ENCODE measurements at places on chromosomes 4 and X.
A peak's percentile ranks its signal among the peaks of the same experiment; 100 is the strongest.

DNA sequence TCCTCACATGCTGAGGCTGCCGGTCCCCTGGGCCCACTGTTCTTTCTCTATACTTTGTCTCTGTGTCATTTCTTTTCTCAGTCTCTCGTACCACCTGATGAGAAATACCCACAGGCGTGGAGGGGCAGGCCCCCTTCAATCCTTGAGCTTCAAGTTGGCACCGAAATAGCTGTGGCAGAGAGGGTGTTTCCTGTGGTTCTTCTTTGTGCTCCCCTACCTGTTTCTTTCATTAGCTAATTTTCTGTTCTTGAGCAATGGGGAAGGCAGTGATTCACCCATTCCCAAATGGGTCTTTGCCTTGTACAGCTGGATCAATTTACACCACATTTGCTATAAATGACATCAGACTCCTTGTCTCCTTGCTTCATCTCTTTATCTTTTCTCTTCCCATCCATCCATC, 2.1 kb upstream of the CYSLTR1 start:
- DNase-seq, result no peak

DNA sequence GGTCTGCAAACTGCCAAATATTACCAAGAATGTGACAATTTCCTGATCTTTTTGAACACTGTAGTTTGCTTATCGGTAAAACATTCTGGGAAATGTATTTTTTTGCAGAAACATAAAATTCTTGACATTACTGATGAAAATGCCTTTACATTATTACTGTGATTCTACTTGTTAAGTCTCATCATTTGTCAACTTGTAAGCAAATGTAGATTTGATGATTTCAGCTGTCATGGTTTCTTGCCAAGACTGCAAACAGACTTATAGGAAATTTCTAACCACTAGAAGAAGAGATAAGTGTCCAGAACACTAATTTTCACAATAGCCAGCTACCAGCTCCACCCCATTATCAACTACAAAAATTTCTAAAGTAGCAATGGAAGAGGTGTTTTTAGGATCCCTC, 560.4 kb downstream of the STPG2 start:
- DNase-seq, result no peak

- DNase-seq, result no peak
Observed at GRCh38 chr4:173535165-173535902, 5.3 kb upstream of the HAND2 start.

DNA sequence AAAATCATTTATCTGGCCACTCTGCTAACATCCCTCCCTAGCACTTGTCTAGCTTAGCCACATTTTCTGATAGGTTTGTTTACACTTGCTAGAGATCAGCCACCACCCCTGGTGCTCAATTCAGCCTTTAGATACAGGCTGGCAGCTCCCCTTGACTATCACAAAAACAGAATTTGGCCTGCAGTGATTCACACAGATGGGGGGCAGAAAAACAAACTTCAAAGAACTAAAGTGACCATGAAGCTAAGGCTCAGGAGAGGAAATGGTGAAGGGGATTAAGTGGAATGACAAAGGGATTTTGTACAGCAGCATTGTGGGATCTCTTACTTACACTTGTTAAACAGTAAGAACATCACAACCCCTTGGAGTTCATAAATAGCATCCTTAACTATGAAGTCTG, 1718.0 kb upstream of the PCDH7 start:
- no peak for DNase-seq

- no peak for DNase-seq
Observed at GRCh38 chr4:152434011-152434410, 101.9 kb downstream of the FBXW7 start.

- no peak for DNase-seq
Observed at GRCh38 chr4:132592850-132593249, 556.2 kb upstream of the PCDH10 start.

- no peak for DNase-seq
Observed at GRCh38 chr4:183409934-183410333, 34.5 kb upstream of the CDKN2AIP start.

DNA sequence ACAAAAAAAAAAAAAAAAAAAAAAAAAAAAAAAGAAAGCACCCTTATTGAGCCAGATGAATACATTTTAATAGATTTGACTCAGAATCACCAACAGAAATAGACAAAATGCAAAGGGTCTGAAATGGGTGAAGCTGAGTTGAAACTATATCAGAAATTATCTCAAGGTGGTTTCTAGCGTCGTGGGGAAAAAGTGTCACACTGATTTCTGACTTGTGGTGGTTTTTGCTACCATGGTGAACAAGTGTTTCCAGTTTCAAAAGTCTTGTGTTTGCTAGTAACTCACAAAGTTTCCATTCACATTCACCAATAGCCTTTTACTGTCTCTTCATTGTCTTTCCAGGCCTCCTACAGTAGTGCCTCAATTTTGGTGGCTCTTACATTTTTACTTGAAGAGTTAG, 135.5 kb downstream of the ARHGAP24 start:
- peak; percentile 76 for DNase-seq

GRCh38 chr4:105246712-105247111, 100.0 kb downstream of the TET2 start:
- DNase-seq, result no peak

- DNase-seq, result no peak
Observed at GRCh38 chr4:59195839-59196238, 2004.3 kb upstream of the ADGRL3 start.

DNA sequence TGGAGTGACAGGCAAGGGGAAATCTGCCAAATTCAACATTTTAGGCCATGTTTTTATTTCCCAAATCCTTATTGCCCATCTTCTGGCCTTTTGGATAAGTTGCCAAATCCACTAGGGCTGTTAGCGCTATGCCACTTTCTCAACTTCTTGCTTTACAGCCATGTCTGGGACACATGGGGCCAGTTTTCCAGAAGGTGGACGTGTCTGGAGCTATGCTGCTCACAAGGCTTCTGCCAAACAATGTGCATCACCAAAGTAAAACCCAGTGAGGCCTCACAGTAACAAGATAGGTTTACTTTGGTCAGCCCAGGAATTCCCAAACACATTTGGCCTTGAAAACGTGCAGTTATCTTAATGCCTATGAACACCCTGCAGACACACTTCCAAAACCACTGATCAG, 142.9 kb downstream of the MID1 start:
- DNase-seq, result no peak

GRCh38 chr4:147839663-147840062, 107.8 kb downstream of the ARHGAP10 start:
- no peak for DNase-seq

DNA sequence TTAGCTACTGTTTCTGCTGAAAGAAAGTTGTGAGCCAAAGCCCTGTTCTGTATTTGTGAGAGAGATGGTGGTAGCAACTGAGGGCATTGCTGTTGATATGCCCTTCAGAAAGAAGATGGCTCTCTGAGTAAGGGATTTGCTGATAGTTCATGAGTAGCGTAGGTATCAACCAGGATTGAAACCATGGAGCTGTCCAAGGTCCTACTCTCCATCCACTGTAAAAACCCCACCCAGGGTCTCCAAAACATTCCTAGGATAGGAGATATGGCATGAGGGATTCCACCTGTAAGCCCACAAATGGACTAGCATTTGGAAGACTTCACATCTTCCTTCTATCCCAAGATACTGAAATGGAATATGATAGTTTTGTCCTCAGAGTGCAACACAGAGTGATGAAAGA, 277.1 kb upstream of the PRKX start:
- DNase-seq, result no peak

All from GM10248 (cell line).